Testis (tissue), 5 donors: ENCODE measurements at places on chromosomes 1 and 21. TPM values are rescaled to one million over a fixed set of nuclear protein-coding genes. Genes with fewer than 3 reads are reported as not detected.

The RHD gene
- total RNA-seq: 0.47 TPM

The BLACAT1 gene
- 15.5 TPM for total RNA-seq

The MAP3K7CL gene
- total RNA-seq: 16.1 TPM

The RABIF gene
- total RNA-seq: 19.1 TPM

The FCRLB gene
- 0.63 TPM for total RNA-seq

The GPR61 gene
- total RNA-seq: 2.5 TPM

The OSCP1 gene
- total RNA-seq: 72.1 TPM

- no peak for DNase-seq
Measured at GRCh38 chr1:117188816-117189437, 21.8 kb downstream of the VTCN1 start.

DNA sequence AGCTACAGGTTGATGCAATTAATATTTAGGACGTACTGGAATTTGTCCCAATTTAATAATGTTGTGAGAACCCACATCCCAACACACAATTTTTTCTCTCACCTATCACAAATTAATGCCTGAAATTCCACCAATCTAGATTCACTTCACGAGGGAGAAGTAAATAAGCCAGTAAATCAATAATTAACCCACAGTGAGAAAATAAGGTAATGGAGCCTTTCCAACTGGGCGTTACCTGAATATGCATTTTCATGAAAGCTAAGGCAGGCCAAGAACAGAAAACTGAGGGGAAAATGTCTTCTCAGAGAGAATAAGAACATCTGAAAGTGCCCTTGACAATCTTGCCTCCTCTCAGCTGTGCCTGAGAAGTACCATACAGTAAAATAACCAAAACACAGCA lies 240.8 kb upstream of the NR5A2 start:
- DNase-seq: no peak

GRCh38 chr1:230806552-230806951 lies 59.4 kb downstream of the CAPN9 start:
- no peak for DNase-seq

- DNase-seq: no peak
Measured at GRCh38 chr1:40563266-40563665, 31.8 kb downstream of the ZNF684 start.

GRCh38 chr1:181981821-181982220 lies 79.7 kb downstream of the ZNF648 start:
- no peak for DNase-seq

- no peak for DNase-seq
Measured at GRCh38 chr1:172764378-172764777, 105.5 kb downstream of the FASLG start.

DNA sequence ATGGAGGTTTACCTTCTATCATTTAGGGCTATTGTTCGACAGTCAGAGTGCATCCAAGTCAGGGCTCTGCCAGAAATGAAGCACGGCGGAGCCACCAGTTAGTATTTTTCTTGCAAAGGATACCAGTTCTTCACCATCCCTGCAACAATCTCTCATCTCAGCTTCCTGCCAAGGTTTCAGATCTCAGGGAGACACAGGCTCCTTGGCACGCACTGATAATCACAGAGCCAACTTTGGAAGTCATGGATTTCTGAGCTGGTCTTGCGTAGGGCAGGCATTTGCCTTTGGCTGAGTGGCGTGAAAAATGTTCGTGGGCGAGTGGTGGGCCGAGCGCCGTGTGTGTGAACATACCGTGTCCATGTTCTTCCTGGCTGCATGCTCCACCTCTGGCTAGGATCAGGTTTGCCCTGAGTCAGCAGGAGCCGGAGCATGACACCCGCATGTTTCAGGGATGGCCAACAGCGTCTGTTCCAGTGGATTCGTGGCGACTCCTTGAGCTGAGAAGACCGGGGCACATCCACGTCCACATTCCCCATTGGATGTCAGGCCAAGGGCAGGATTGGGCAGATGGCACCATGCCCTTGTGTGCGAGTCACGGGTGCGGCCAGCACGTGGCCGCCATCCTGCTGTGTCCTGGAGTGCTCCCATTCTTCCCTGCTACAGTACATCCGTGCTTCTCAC lies 118.5 kb upstream of the C1orf174 start:
- DNase-seq: no peak

DNA sequence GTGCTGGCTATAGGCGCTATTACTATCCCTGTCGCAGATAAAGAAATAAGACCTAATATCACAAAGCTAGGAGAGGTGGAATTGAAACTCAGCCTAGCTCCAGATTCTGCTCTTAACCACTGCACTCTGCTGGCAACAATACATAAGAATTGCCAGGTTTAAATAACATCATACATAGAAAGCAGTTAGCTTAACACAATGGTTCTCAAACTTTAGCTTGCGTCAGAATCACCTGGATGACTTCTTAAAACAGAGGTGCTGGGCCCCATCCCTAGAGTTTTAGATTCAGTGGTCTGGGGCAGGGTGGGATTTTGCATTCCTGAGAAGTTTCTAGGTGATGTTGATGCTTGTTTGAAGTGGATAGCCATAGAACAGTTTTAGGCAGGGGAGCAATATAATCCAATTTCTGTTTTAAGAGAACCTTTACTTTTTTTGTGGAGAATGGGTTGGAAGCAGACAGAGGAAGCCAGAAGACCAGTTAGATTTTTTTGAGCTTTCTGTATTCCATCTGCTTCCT lies 1.1 kb upstream of the POMGNT1 start:
- DNase-seq: no peak

DNA sequence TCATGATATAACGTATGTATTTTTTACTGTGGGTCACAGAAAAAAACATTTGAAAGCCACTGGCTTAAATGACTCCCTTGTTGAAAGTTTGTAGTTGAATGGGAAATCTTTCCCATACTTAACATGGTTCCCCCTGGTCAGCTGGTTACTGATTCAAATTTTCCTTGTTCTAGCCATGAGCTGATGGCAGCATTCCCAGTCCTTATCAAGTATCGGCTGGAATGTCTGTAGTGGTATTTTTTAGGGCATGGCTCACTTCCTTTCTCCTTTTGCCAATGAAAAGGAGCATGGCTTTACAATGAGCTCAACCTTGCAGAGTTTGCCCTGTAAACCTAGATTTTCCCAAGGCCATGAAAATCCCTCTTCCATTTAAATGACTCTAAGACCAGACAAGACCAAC lies 55.7 kb downstream of the GIPC2 start:
- peak; percentile 68 for DNase-seq

DNA sequence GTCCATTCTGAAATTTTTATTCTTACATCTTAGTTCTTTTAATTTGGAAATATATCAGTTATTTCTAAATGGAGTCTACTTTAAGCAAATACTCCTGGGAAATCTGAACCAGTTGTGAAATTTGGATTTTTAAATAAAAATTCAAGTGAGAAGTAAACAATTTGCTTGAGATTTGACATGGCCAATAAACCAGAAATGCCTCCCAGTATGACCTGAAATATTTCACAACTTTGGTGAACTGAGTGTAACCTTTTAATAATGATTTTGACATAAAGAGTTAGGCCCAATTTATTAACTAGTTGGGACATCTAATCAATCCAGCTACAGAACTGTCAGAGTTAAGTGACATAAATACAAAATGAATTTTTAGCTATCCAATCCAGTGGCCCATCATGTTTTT lies 192.0 kb downstream of the ZC3H11B start:
- DNase-seq: no peak

DNA sequence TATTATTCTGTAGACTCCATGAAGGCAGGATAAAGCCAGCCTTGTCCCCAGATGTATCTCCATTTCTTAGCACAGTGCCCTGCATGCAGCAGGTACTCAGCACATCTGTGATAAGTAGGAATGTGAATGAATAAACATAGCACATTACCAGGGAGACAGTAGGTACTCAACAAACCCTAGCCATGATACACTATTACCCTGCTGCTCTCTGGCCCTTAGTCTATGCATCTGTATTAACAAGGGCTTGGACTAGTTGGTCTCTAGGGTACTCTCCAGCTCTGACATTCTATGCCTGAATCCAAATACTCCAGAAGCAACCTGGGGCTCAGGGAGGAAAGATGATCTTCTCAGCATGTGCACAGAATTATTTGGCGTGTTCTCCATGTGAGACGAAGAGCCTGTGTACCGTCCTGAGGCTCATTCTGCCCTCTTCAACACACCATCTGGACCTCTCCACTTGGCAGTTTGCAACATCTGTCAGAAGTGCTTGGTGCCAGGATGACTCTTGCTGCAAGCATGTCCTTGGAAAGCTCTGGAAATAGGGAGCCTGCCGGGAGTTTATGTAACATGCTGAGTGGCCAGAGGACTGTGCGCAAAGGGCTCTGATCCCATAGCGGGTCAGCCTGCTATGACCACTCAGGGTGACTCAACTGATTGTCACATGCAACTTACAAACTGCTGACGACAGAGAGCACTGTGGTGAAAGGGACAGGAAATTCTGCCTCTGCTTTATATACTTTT lies 228.2 kb upstream of the USP24 start:
- peak; percentile 87 for DNase-seq

DNA sequence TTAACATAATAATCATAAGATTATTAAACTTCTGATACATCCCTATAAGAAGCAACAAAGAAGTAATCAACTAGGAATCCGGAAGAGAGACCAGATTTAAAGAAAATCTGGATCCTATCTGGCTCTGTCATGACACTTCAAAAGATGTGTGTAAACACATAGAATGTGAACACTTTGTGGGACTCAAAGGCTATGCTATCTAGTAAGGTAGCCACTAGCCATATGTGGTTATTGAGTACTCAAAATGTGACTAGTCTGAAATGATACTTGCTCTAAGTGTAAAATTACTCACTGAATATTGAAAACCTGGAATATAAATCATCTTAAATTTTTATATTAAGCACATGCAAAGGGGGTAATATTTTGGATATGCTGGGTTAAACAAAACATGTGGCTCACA lies 8.7 kb downstream of the FUBP1 start:
- no peak for DNase-seq

GRCh38 chr1:3904843-3905185 lies 4.7 kb upstream of the C1orf174 start:
- DNase-seq: no peak

DNA sequence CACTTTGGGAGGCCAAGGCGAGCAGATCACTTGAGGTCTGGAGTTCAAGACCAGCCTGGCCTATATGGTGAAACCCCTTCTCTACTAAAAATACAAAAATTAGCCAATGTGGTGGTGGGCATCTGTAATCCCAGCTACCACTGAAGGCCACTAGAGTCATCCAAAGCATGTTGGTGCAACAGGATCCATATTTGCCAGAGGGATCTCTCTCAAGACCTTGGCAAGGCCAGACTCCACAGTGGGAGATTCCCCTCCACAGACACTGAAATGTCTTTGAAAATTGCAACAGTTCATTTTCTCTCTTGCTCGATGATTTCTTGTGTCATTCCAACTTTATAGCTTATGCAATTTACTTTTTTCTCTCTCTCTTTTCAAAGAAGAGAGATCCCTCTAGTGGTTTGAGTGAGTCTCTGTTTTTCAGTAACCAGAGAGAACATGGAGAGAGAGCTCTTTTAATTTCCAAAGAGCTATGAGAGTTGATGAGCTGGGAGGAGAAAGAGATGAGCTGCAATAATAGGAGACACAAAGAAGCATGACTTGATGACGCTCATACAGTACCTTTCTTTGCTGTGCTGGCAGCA lies 176.8 kb upstream of the USP25 start:
- DNase-seq: no peak

- DNase-seq: no peak
Measured at GRCh38 chr1:82731216-82731615, 930.5 kb downstream of the ADGRL2 start.

GRCh38 chr21:46394595-46395104 lies 64.0 kb upstream of the DIP2A start:
- peak; percentile 44 for DNase-seq

- no peak for DNase-seq
Measured at GRCh38 chr1:117336088-117336817, 31.0 kb upstream of the MAN1A2 start.
